ENCODE measurements at places on chromosomes 7 and 10.

- peak; percentile 60 for DNase-seq
These were observed 25.4 kb upstream of the ELN start for GRCh38 chr7:74002474-74003017.

DNA sequence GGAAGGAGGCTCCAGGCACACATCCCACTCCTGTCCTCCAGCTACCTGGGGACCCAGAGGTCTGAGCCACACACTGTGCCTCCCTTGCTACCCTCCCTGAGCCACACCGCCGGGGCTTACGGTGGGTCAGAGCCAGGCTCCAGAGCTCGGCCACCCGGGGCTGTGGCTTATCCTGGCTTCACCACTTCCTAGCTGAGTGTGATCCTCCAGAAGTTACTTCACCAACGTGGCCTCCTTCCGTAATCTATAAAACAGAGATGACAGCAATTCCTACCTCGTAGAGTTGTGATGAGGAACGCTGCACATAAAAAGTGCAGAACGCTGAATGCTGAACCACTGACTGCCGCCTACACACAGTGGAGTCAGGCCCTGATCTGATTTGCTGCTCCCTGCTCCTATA, 285.0 kb downstream of the PRPF18 start:
- DNase-seq = no peak

DNA sequence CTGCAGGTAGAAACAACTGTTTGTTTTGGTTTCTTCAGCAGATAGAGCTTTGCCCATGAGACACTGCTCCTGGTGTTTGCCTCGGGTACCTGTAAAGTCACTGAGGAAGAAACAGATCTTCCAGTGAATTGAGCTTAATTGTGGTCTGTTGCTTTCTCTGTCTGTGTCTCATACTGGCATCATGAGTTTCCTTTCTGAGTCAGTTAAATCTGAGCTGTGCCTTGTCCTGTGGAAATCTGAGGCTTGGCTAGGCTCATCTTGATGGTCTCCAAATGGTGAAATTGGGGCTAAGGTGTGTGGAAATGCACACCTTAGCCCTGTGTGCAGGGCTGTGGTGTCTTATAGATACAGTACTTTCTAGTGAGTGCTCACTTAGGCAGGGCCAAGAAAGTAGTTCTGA, 67.4 kb downstream of the GBF1 start:
- DNase-seq = peak; percentile 66

GRCh38 chr10:129628823-129629222, 161.8 kb downstream of the MGMT start:
- DNase-seq = no peak

DNA sequence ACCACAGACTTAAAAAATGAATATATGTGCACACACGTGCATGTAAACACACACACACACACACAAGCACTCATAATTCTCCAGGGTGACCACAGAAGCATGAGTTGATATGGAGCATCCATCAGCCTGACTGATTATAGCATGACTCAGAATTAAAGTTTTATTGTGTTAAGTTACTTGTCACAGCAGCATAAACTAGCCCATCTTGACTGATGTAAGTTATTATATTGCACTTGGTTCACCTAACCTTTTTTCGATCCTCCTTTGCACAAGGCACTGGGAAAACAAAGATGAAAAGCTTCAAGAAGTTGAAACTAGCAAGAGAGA, 18.8 kb upstream of the SLC35G1 start:
- DNase-seq = peak; percentile 25

GRCh38 chr10:16529853-16530252, 8.2 kb upstream of the C1QL3 start:
- no peak for DNase-seq

DNA sequence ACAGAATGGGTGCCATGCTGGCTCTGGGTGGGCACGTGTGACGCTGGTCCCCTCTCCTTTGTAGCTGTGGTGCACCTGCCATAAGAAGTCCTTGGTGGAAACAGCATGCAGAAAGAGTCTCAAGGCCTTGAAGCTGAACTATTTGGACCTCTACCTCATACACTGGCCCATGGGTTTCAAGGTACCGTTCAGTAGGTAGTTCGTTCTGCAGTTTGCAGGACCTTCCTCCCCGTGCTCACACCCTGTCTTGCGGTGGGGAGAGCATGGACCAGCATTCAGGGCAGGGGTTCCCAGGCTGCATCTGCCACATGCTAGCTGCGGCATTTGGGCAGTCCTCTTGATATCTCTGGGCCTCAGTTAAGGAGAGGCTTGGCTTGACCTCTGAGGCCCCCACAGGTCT, 7.3 kb downstream of the AKR1E2 start:
- DNase-seq = no peak

Data from HCEC 1CT (cell line).